ENCODE measurements at places on chromosomes 3 and 15.

GRCh38 chr3:126083138-126083445, 832 bp downstream of the SLC41A3 start:
- DNase-seq = no peak

DNA sequence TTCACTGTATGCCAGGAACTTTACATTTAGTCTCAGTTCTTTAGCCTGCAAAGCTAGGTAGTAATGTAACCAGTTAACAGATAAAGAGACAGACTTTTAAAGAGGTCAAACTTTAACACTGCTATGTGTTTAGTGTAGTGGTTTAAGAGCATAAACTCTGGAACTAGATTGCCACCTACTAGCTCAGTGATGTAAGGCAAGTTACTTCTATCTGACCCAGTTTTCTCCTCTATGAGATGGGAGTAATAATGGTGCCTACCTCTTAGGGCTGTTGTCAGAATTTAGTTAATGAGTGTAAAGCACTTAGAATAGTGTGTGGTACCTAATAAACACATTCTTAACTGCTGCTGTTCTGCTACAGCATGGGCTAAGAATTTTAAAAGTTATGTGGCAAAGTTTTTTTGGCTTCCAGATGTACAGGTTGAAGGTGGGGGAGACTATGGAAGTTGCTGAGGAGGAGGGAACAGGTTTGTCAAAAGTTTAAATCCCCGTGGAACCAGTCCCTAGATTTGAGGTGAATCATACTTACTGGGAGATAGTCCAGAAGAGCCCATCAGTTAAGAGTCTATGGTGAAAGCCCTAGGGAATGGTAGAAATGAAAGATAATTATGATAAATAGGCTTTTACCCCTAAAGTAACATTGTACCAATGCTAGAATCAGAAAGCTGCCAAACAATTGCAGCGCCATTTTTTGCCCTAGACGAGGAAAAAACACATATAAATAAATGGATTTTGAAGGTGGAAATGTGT, 13.9 kb downstream of the TSC22D2 start:
- no peak for DNase-seq

DNA sequence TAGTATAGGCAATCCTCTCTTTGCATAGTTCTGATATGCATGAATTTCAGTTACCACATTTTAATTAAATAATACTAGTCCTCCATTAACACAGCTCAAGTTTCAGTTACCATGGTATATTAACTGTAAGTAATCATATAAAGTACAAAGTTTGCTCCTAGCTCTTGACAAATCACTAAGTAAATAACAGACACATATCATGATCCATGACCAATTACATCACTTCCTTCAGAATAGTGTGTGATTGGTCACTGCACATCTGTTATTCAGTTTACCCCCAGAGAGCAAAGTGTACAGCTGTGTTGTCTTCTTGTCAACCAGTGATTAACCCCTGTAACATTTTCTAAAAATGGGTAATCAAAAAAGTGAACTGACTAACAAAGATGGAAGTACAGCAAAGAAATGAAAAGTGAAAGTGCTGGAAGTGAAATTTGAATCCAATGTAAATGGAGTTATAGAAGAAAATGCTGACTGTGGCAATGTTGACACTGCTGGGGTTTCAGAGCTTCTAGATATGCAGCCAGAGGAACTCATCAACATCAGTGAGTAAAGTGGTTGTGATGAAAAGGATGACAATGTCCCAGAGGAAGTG, 30.2 kb upstream of the LEKR1 start:
- no peak for DNase-seq

DNA sequence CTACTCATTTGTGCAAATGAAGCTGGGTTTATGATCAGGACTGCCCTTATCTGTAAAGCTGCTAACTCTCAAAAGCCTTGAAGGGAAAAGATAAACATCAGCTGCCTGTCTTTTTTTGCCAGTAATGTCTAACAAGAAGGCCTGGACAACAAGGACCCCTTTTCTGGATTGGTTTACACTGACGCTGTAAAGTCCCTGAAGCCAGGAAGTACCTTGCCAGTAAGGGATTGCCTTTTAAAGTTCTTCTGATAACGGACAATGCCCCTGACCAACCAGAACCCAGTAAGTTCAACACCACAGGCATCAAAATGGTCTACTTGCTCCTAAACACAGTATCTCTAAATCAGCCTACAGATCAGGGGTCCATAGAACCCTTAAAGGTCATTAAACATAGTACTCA, 178.0 kb downstream of the PCCB start:
- DNase-seq = peak; percentile 21

DNA sequence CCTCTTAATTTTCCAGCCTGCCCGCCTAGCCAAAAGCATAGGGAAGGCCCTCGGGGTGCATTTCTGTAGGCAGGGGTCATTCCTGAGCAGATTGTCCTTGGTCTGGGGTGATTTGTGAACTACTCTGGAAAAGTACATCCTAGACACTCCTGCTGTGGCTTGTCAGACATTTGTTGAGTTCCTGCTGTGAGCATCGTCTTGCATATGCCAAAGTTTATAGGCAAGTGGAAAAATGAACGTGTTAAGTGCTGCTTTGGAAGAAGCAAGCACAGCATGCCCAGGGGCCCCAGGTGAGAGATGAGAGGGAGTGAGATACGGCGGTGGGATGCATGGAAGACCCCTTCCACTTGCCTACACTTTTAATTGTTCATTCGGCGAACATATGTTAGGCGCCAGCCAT, 237.7 kb upstream of the ST8SIA2 start:
- DNase-seq = no peak

GRCh38 chr3:9008550-9009255, 45.4 kb upstream of the RAD18 start:
- DNase-seq = no peak

GRCh38 chr15:48528921-48529320, 116.6 kb downstream of the FBN1 start:
- no peak for DNase-seq

DNA sequence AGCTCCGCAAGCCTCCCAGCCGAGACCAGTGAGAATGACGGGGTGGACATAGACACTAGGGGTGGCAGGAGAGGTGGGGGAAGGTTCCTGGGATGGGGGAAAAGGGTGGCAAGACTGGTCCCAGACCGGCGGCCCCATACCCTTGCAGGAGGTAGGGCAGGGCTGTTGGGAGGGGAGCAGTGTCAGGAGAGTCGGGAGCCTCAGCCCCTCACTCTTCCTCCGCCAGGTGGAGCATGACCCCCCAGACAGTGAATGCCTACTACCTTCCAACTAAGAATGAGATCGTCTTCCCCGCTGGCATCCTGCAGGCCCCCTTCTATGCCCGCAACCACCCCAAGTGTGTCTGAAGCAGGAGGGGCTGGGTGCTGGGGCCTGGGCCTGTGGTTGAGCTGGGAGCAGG, 8.7 kb upstream of the PSMD2 start:
- no peak for DNase-seq

- no peak for DNase-seq
Observed at GRCh38 chr3:58688574-58688973, 22.0 kb upstream of the FAM3D start.

DNA sequence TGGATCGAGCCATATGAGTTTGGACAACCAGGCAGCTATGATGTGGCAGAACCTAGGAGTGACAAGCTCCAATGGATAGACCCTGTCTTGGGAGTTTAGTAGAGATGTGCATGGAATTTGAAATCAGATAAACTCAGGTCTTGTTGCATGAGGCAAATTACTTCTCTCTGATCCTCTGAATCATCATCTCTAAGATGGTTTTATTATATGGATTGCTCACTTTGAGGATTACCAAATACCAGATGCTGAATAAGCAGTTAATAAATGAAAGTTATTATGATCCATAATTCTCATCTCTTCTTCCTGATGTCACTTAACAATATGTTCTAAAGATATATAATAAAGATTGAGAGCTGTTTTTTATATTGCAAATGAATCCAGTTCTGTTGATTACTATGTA, 622.2 kb downstream of the NTRK3 start:
- no peak for DNase-seq

DNA sequence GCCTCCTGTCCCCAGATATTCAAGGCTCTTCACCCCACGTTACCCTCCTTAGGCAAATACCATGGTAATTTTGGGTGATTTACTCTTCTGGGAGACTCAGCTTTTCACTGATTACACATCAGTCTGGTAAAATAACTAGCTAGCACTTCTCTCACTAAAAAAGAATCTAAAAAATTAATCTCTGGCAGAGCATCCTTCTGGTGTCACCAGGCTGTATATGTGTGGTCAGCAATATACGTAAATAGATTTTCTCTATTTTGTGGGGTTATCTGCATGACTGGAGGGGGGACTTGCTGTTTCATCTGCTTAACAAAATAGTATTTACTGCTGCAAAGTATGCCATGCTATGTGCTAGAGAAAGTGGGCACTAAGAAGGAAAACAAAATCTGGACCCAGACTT, 45.1 kb downstream of the LRRC28 start:
- no peak for DNase-seq

DNA sequence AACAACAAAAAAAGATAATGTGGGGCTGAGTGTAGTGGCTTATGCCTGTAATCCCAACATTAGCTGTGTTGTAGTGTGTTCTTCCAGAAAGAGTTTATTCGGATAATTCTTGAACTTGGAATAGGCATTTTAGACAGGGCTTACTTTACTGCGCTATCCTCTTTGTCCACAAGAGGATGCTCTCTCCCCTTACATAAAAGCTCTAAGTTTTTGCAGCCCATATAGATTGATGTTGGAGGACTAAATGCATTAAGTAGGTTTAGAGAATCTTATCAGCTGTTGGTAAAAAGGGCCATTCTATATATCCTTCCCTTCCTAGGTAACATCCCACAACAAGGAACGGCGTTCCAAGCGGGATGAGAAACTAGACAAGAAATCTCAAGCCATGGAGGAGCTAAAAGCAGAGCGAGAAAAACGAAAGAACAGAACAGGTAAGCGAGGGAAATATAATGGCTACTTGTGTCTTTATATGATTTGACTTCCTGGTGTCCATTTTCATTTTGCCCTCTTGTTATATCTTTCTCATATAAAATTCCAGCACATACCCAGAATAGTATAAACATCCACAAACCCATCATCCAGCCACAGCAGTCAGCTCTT, 27.8 kb upstream of the ITPKA start:
- DNase-seq = no peak

DNA sequence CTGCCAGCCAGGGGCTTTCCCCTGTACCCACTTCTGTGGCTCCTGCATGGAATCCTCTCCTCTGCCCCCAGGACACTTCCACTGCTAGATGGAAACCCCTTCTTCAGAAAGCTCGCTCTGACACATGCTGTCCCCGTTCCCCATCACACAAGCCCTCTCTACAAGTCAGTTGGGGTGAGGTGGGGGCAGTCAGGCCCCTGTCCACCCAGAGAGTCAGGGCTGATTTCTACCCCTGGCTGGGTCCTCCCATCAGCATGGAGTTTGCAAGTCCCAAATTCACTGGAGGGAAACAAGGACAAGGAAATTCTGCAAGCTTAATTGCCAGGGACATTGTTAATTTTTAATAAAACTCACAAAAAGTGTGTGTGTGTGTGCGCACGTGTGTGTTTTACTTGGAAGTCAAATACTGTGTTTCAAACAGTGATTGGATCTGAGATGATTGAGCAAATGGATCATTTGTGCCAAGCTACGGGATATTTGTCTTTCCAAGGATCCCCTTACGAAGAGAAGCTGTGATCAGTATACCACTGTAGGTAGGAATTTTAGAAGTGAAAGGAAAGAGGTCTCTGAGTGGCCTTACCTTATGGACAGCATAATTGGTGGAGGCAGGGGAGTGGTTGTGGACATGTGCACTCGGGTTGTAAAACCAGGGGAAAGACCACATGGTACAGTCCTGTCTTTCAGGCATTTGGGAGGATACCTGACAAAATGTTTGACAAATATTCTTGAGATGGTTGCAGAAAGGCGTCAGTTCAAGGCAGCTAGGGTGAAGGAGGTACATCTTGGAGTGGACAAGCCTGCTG, 1.5 kb upstream of the AMOTL2 start:
- no peak for DNase-seq

- DNase-seq = no peak
Observed at GRCh38 chr3:26984416-26985390, 362.1 kb downstream of the LRRC3B start.

DNA sequence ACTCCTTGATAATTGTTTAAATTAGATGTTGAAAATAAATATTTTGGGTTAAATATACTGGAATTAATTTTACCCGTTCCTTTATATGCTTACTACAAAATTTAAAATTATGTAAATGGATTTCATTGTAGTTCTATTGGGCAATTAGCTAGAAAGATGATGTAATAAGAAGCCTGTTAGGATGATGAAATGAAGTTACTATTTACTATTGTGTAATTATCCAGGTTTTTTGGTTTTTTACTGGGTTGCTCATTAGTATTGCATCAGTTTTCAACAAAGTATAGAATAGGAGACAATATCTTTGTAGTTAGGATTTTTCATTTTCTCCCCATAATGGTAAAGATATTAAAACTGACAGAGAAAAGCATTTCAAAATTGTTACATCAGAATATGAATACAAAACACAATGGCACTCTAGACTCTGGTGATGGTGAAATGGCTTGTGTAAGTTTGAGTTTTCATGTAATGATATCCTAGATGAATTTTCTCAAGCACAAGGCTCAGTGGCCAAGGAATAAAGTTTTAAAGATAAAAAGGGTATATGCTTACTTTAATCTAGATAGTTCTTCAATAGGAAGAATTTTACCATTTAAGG, 222.0 kb downstream of the P3H2 start:
- no peak for DNase-seq

GRCh38 chr15:57218826-57219576, 157.3 kb upstream of the CGNL1 start:
- no peak for DNase-seq

DNA sequence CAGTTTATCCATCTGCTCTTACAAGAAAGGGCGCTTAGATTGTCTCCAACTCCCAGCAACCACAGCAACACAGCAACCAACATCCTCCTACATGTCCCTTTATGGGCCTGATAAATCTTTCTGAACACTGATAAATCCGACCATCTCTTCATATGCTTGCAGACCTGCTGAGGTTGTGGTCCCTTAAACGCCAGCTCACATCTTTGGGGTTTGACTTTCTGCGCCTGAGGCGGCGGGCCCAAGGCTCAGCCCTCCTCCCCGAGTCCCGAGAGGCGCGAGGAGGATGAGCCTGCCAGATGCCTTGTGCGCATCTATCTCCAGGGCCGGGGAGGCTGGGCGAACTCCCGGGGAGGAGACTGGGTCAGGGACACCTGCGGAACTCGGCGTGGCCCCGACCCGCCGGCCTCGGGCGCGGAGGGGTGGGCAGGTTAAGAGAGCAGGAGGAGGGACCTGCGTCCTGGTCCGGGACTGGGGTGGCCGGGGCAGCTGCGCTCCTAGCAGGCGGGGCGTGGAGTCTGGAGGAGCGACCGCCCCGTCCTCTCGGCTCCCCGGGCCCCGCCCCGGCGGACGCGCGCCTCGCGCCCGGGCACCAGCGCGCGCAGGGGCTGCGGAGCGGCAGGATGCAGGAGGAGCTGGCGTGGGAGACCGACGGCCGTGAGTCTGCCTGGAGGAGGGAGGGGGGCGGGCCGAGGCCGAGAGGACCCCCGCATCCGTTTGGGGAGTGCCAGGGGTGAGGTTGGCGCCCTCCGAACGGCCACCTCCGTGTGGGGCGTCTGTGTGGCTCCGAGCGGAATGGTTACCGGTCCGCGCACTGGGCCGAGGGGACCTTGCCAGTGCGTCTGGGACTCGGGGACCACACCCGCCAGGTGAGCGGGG, at the start of gene ANKDD1A:
Gene ANKDD1A, plus strand, starts transcription at position 592 of the 876 bp plus-strand sequence. Its CDS starts 29 bp downstream, at position 621.
- DNase-seq = peak; percentile 3

Measured in DMS79 (cell line).